Tibial nerve (tissue), 4 donors: ENCODE measurements at places on chromosomes 6 and 20. TPM values are rescaled to one million over a fixed set of nuclear protein-coding genes. Genes with fewer than 3 reads are reported as not detected.

- no peaks in the 10 kb centered on the region for H3K27me3 ChIP-seq
- peaks cover 2% of the 10 kb centered on the region for H3K4me1 ChIP-seq
- H3K27ac ChIP-seq: no peak overlapping the region
- no peak for DNase-seq
These were observed 481.5 kb upstream of the HSF2 start for GRCh38 chr6:121917834-121918559.

DNA sequence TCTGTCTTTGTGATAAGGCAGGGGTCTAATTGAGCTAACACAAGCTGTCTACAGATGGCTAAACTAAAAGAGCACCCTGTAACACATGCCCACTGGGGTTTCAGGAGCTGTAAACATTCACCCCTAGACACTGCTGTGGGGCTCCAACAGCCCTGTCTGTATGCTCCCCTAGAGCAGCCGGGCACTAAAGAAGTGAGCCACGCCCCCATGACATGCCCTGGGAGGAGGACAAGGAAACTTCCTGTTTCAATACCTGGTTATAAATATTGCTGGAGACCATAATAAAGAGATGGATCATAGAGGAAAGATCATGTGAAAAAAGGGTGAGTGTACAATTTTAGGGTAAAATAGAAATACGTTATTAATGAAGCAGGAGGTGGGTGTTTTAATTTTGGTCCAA is 667.7 kb upstream of the AGPAT4 start:
- DNase-seq: no peak
- no peaks in the 10 kb centered on the region for H3K4me1 ChIP-seq
- no peak overlapping the region for H3K27ac ChIP-seq
- H3K36me3 ChIP-seq: no peaks in the 10 kb centered on the region
- H3K27me3 ChIP-seq: no peaks in the 10 kb centered on the region

FGD2 gene
- 48.1 TPM for total RNA-seq

- H3K36me3 ChIP-seq: no peaks in the 10 kb centered on the region
- no peak overlapping the region for H3K4me3 ChIP-seq
- no peaks in the 10 kb centered on the region for H3K27me3 ChIP-seq
- no peak overlapping the region for H3K27ac ChIP-seq
These were observed 51.4 kb downstream of the TASP1 start for GRCh38 chr20:13587370-13587769.

BHLHE23 gene
- not detected for total RNA-seq
